Lung (tissue), 17 donors: ENCODE measurements at places on chromosomes 16 and 17.

DNA sequence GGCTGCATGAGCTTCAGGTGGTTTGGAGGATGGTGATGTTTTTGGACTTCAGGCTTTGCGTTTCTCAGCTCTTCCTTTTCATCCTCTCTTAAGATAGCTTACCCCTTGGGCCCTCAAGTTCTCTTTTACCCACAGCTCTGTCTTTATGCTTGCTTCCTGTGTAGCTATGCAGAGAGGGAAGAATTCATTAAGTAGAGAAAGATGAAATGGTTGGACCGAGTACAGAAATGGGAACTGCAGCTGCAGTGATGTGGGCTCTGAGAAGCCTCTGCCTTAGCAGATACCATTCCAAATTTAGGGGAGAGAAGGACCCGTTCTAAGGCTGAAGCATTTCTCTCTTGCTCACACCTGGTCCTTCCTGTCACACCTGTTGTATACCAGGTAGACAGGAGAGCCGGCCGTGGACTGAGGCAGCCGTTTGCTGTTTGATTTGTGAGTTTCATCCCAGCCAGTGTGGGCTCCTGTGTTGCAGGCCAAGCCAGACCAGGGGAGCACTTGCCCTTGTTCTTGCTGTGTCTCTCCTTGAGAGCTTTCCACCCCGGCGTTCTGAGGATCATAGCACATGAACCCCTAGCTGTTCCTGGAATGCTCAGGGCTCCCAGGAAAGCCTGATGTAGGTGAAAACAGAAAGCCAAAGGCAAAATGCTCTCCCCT lies 392.7 kb downstream of the CPPED1 start:
- no peak for DNase-seq

DNA sequence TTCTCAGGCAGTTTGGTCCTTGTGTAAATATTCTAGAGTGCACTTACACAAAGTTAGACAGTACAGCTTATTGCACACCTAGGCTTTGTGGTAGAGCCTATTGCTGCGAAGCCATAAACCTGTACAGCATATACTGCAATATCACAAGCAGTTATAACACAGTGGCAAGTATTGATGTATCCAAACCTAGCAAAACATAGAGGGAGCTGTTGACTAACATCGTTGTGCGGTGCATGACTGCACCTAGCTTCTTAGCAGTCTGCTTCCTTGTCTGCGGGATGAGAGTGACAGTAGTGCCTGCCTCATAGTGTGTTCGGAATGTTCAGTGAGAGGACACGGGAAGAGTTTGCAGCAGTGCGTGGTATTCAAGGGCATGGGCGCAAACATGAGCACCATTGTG lies 78.9 kb downstream of the MPRIP start:
- no peak for DNase-seq

- DNase-seq = peak; percentile 30
These were observed 303.7 kb downstream of the ZFHX3 start for GRCh38 chr16:72744076-72744793.

DNA sequence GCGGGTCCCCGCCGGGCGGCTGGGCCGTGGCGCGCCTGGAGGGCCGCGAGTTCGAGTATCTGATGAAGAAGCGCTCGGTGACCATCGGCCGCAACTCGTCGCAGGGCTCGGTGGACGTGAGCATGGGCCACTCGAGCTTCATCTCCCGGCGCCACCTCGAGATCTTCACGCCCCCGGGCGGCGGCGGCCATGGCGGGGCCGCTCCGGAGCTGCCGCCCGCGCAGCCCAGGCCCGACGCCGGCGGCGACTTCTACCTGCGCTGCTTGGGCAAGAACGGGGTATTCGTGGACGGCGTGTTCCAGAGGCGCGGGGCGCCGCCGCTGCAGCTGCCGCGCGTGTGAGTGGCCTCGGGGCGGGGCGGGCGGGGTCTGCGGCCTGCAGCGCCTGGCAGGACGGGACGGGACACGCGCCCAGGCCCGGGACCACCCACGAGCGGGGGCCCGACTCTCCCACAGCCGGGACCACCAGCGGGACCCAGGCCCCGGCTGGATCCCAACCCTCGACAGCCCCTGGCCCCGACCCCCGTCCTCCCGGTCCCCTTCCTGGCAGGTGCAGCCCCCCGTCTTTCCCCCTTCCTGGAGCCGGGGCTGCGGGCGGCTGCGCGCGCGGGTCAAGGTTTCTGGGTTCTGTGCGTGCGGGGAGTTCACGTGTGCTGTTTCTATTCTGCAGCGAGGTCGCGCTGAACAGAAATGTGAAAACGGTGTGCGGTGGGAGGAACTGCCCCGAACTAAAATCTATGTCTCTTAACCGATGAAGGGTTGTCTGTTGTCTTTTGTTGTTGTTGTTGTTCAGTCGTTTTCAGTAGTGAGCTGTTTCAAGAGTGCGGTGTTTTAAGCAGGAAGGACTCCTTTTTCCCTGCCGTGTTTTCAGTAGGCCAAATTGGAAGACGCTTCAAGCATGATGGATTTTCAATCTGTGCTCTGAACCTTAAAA lies 705 bp downstream of the FOXK2 start:
- DNase-seq = peak; percentile 31

GRCh38 chr17:57544401-57544800 lies 200.7 kb downstream of the CCDC182 start:
- no peak for DNase-seq

- DNase-seq = peak; percentile 85
These were observed 17.6 kb downstream of the HIGD1B start for GRCh38 chr17:44865231-44865660.

DNA sequence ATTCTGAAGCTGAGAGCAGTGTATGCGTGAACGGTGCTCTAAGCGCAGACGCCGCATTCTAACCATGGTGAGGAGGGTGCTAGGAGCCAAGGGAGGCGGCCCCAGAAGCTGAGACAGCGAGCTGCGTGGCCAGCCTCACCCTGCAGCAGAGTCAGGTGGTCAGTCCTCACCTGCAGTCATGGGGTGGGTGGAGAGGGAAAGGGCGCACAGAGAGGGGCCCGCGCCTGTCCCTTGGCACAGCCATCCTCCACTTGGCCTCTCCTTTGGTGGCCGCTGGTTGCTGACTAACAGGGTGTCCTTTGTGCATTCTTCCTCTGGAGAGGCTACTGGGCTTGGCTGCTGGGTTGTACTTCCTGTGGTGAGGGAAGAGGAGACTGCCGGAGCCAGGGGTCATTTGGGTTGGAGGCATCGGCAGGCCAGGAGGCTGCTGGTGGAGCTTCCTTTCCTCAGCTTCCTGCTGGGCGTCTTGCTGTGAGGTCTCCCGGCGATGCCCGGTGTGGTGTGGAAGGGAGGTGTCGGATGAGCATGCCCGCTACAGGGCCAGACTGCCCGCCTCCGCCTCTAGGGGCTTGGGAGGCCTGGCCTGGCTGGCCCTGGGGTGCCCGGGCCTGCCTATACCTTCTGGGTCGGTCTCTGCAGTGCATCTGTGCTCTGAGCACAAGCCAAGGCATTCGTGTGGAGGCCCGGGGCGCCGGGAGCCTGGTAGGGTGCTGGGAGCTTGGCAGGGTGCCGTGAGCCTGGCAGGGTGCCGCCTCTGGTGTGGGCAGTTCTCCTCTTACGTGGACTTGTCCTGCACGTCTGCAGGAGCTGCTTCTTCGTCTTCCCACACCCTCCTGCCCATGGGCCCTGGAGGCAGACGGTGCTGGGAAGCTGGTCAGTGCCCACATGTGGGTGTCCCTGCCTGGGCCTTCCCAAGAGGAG lies 17.4 kb downstream of the RNF213 start:
- no peak for DNase-seq

DNA sequence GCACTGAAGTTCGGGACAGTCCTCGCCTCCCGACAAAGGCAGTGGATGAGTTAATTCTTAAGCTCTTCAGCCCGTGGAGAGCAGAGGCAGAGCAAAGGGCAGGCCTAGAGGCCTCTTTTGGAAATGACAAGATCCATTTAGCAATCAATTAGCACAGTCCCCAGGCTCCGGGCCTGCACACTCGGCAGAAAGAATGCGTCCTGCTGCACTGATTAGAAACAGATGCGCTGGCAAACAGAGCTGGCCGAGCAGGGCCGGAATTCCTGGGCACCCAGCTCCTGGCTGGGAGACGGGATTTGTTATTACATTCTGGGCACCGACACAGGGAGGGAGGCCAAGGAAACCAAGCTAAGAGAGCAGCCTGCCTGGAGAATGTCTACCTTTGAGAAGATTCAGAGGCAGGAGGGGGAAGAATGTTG lies 162.9 kb downstream of the COPRS start:
- peak; percentile 88 for DNase-seq

- no peak for DNase-seq
These were observed 2.0 kb upstream of the CCL2 start for GRCh38 chr17:34253139-34253525.

DNA sequence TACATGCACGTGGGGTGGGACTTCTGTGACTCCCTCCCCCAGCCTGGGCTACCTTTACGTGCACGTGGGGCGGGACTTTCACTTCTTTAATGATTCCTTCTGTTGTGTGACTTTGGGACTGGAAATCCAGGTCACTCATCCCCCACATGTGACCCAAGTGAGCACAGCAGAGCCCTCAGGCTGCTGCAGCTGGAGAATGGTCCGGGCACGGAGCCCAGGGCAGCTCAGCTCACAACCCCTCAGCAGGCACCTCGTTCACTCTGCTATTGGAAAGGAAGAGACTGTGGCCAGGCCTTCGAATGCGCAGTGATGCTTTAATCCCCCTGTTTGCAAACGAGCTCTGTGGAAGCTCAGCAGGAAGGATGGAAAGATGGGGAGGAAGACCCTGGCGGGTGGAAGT lies 14.7 kb downstream of the DBNDD1 start:
- DNase-seq = peak; percentile 11

GRCh38 chr16:23365602-23366240 lies 63.6 kb downstream of the SCNN1B start:
- DNase-seq = peak; percentile 28

- peak; percentile 64 for DNase-seq
These were observed 6.0 kb downstream of the HSDL1 start for GRCh38 chr16:84138824-84139627.

- DNase-seq = no peak
These were observed 99.7 kb downstream of the CDH8 start for GRCh38 chr16:61936522-61936921.

- DNase-seq = no peak
These were observed 47.5 kb downstream of the XYLT1 start for GRCh38 chr16:17423221-17423620.

DNA sequence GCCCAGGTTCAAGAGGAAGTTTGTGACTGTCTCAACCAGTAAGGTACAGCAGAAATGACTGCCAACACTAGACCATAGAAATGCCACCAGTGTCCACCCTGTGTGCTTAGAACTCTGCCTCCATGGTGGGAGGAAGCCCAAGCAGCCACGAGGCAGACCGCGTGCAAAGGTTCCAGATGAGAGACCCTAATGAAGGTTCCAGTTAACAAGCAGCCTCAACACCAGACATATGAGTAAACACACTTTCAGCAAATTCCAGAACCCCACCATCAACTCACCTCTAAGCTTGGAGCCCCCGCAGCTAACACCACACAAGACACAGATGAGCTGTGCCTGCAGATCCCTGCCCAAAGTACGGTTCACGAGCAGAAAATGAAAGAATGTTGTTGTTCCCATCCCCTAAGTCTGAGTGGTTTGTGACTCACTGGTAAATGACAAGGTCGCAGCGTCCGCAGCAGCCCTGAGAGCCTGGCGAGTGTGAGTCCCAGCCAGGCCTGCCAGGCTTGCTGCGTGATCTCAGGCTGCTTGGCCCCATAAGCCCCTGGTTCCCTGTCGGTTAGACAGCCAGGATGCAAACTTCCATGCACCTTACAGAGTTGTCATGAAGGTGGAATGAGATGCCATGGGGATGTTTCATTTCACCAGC lies 193.7 kb downstream of the C16orf95 start:
- DNase-seq = no peak
